Colonic mucosa (tissue), 4 donors: ENCODE measurements at places on chromosomes 3 and 15. TPM values are rescaled to one million over a fixed set of nuclear protein-coding genes. Genes with fewer than 3 reads are reported as not detected.

DNA sequence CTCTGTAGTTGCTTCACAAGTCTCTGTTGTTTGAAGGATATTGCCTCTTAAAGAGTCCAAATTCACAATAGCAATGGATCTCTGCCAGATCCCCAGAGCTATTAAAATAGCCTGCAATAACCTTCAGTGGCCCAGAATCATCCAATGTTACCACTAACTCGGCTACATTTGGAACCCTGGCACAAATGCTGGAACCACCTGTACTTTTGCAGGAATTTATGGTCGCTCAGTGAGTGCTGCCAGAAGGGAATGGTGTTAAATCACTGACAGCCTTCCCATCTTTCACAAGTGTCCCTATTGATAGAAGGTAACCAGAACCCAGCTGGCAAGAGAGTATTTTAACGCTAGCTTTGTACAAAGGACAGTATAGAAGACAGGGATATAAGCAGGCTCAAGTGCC lies 298.8 kb upstream of the PLSCR5 start:
- DNase-seq = no peak

- DNase-seq = no peak
Observed at GRCh38 chr3:197001106-197001971, 28.3 kb downstream of the MELTF start.

SPINK8 gene
- not detected for total RNA-seq

- no peak for DNase-seq
Observed at GRCh38 chr3:39592311-39593050, 125.0 kb downstream of the MOBP start.

GRCh38 chr3:152505926-152506325 lies 237.2 kb downstream of the MBNL1 start:
- no peak for DNase-seq
